ENCODE measurements at places on chromosomes 13 and 19. TPM values are rescaled to one million over a fixed set of nuclear protein-coding genes. Genes with fewer than 3 reads are reported as not detected.

Gene TEX26
- total RNA-seq: not detected

Gene FGF9
- total RNA-seq: not detected

Gene PRODH2
- 0.14 TPM for total RNA-seq

Gene GIPC3
- 0.19 TPM for total RNA-seq

Gene PBX4
- 0.93 TPM for total RNA-seq

Gene C19orf53
- 201 TPM for total RNA-seq

Gene SWSAP1
- total RNA-seq: 1.6 TPM

Gene CYP4F2
- total RNA-seq: 0.07 TPM

Gene LGALS7B
- total RNA-seq: 0.43 TPM

Gene NAPA
- 100 TPM for total RNA-seq

Gene ZNF525
- 0.21 TPM for total RNA-seq

Gene TMIGD2
- total RNA-seq: not detected

Gene CEBPA
- total RNA-seq: 9.4 TPM

Gene FGF14
- total RNA-seq: not detected

Gene OR7D2
- total RNA-seq: 0.02 TPM

Gene KIR2DL3
- total RNA-seq: not detected

Gene ZNF865
- 7.1 TPM for total RNA-seq

Gene EBI3
- total RNA-seq: 2.5 TPM

Gene CYP2B6
- total RNA-seq: not detected

Data from A549 treated with AZD2906 at 1 μM for 4 hours (cell line).